ENCODE measurements at places on chromosomes 6 and 20. TPM values are rescaled to one million over a fixed set of nuclear protein-coding genes. Genes with fewer than 3 reads are reported as not detected.
A peak's percentile ranks its signal among the peaks of the same experiment; 100 is the strongest.

DNA sequence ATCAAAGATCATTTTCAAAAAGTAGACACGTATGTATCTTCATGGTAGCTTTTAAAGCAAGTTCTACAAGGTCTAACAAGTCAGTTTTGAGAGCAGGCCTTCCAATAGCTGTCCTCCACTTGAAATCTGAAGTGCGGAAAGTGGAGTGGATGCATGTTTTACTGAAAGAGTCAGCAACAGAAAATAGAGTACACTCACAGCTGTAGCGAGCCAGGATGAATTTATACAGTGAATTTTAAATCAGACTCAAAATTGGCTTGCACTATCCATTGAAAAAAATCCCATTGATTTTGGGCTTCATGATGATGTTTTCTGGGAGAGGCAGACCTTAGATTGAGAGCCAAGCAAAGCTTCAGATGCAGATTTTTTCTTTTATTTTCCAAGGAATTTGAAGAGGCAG, 80.6 kb downstream of the GJA10 start:
- no peak for DNase-seq

GRCh38 chr20:63807654-63808053, 23.4 kb downstream of the ZBTB46 start:
- no peak for DNase-seq

GRCh38 chr20:22489626-22490286, 94.6 kb downstream of the FOXA2 start:
- no peak for DNase-seq

E2F3 gene
- 19.9 TPM for polyA plus RNA-seq

DNA sequence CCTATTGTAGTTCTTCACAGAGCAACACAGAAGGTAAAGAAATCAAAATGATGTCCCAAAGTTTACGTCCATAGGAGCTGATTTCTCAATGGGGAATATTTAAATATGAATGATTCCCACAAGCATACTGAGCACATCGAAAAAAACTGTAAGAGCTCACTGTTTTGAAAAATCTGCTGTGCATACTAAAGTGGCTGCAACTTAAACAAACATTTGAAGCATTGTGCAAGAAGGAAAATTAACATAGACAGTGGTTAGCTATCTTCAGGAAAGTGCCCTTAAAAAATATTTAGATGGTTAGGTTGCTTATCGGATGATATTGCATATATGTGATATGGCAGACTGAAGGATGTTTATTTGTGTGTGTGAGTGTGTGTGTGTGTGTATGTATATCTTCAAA, 747.6 kb downstream of the RFPL4B start:
- DNase-seq, result no peak

DNA sequence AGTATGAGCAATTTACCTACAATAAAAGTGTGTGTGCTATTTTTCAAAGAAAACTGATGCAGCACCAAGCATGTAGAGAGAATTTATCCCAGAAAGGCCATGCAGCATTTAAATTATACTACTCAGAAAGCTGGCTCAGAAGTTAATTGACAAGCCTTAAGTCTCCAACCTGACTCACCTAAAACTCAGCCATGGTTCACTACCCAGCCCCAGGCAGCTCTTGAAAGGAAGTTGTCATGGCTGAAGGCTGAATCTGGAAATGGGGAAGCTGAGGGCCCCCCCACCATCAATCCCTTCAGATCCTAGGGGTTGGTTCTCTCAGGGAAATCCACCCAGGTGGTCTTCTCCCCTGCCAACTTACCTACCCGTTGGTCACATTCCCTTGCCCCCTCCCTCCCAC, 19.7 kb downstream of the PPIL6 start:
- peak; percentile 24 for DNase-seq

GRCh38 chr20:21453690-21454089, 56.4 kb upstream of the NKX2-4 start:
- no peak for DNase-seq

GRCh38 chr6:122657601-122658000, 47.4 kb downstream of the PKIB start:
- no peak for DNase-seq

Data from left renal pelvis (tissue), 4 donors.